ENCODE measurements at places on chromosomes 5 and 9. TPM values are rescaled to one million over a fixed set of nuclear protein-coding genes. Genes with fewer than 3 reads are reported as not detected.
A peak's percentile ranks its signal among the peaks of the same experiment; 100 is the strongest.

CKMT2 gene
- 86.2 TPM for total RNA-seq

NPDC1 gene
- 189 TPM for total RNA-seq

DNA sequence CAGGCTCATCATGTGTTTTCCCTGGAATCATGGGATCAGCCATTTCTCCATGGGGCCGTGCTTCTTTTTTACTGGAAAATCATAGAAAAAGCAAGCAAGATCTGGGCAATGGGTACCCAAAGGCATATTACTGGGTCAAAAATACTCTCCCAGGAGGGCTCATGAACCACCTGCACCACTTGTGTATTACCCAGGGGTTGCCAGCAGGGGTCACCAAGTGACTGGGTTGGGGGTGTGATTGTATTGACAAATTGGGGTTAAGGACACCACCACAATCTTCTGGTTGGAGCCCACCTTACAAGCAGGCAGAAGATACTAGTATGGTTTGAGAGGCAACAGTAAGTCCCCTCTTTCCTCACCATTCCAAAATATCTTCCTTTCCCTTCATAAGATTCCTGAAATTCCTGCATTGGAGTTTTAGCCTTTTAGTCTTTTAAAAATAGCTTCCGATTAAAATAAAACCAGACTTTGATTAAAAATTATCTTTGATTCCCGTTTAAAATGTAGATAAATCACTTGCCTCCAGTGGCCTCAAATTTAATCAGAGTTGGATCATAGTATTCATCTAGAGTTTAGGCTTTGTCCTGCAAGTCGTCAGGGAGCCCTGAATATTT, 603.3 kb downstream of the KIF4B start:
- no peaks in the 10 kb centered on the region for H3K4me1 ChIP-seq
- H3K36me3 ChIP-seq: no peaks in the 10 kb centered on the region
- no peaks in the 10 kb centered on the region for H3K27me3 ChIP-seq
- H3K27ac ChIP-seq: no peak overlapping the region

- H3K4me1 ChIP-seq: peaks cover 13% of the 10 kb centered on the region
- H3K27ac ChIP-seq: no peak overlapping the region
- H3K4me3 ChIP-seq: no peak overlapping the region
- H3K36me3 ChIP-seq: no peaks in the 10 kb centered on the region
- no peaks in the 10 kb centered on the region for H3K27me3 ChIP-seq
These were observed 56.9 kb downstream of the ACER2 start for GRCh38 chr9:19465586-19466279.

DNA sequence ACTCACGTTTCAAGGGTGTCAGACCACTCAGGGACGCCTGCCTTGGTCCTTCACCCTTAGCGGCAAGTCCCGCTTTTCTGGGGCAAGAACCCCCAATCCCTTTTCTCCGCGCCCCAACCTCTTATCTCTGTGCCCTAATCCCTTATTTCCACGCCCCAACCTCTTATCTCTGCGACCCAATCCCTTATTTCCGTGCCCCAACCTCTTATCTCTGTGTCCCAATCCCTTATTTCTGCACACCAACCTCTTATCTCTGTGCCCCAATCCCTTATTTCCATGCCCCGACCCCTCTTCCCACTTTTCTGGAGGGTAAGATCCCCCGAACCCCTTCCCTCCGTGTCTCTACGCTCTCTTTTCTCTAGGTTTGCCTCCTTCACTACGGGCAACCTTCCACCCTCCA, 139.4 kb downstream of the DAB2IP start:
- H3K27me3 ChIP-seq: no peaks in the 10 kb centered on the region
- peaks cover 7% of the 10 kb centered on the region for H3K36me3 ChIP-seq
- H3K27ac ChIP-seq: no peak overlapping the region
- H3K4me3 ChIP-seq: no peak overlapping the region

GRCh38 chr5:145243016-145243415, 592.1 kb downstream of the PRELID2 start:
- H3K36me3 ChIP-seq: no peaks in the 10 kb centered on the region
- H3K27me3 ChIP-seq: no peaks in the 10 kb centered on the region
- DNase-seq: no peak
- no peak overlapping the region for H3K4me3 ChIP-seq
- no peaks in the 10 kb centered on the region for H3K4me1 ChIP-seq

GRCh38 chr5:107724642-107725041, 53.9 kb upstream of the EFNA5 start:
- no peaks in the 10 kb centered on the region for H3K36me3 ChIP-seq
- no peak overlapping the region for H3K4me3 ChIP-seq
- no peaks in the 10 kb centered on the region for H3K4me1 ChIP-seq
- no peaks in the 10 kb centered on the region for H3K27me3 ChIP-seq
- no peak for DNase-seq

CATSPER3 gene
- not detected for total RNA-seq

DNA sequence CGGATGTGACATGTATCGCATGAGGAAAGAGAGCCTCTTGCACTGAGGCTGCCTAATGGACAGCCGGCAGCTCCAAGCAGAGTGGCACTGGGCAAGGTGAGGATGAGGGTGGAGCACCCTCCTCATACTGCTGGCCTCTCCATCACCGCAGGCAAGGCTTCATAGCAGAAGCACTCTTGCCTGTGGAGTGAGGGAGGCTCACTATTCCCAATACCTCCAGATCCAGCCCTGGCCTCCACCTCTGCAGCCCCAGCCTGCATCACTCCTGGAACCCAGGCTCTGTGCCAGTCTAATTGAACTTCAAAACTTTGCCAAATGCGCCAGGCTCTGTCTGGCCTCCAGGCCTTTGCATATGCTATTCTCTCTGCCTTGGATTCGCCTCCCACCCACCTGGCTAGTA, 29.7 kb upstream of the ARAP3 start:
- no peak for DNase-seq
- peaks cover 29% of the 10 kb centered on the region for H3K27me3 ChIP-seq
- H3K4me1 ChIP-seq: no peaks in the 10 kb centered on the region
- no peaks in the 10 kb centered on the region for H3K36me3 ChIP-seq

DNA sequence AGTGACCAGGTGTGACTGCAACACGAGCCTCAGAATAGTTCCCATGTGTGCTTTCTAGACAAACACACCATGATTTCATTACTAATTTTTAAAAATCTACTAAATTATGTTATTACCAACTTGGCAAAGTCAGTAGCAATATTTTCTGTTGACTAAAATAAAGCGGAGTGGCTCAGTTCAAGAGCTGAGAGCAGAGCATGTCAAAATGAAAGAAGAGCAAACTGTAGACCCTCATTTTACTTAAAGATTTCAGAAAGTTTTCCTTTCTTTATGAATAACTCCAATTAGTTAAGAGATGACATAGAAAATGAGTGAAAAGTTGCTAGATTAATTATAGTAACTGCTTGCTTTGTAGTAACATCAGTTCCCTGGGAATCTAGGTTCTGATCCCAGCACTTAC, 17.9 kb downstream of the OXCT1 start:
- H3K27me3 ChIP-seq: no peaks in the 10 kb centered on the region
- no peaks in the 10 kb centered on the region for H3K4me1 ChIP-seq
- H3K4me3 ChIP-seq: no peak overlapping the region
- H3K36me3 ChIP-seq: peaks cover 68% of the 10 kb centered on the region

MYMK gene
- total RNA-seq: not detected

GRCh38 chr5:79850941-79851340, 140.1 kb downstream of the MTX3 start:
- no peak for DNase-seq
- no peaks in the 10 kb centered on the region for H3K36me3 ChIP-seq
- H3K27ac ChIP-seq: no peak overlapping the region
- H3K27me3 ChIP-seq: peaks cover 4% of the 10 kb centered on the region
- no peak overlapping the region for H3K4me3 ChIP-seq

DNA sequence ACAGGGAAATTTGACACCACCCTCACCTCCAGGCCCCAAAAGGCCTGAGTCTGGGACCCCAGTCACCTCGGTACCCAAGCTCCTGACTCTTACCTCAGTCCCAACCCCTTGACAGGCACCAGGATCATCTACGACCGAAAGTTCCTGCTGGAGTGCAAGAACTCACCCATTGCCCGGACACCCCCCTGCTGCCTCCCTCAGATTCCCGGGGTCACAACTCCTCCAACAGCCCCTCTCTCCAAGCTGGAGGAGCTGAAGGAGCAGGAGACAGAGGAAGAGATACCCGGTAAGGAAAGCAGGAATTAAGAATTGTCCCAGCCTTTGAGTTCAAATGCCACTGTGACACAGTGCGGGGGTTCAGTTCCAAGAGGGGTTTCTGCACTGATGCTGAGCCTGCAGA, 1.3 kb downstream of the EIF4EBP3 start:
- no peaks in the 10 kb centered on the region for H3K27me3 ChIP-seq
- peak overlapping the region; percentile 100 for H3K27ac ChIP-seq
- H3K36me3 ChIP-seq: peaks cover 53% of the 10 kb centered on the region
- H3K4me1 ChIP-seq: peaks cover 47% of the 10 kb centered on the region
- H3K4me3 ChIP-seq: no peak overlapping the region
- no peak for DNase-seq

CSF2 gene
- total RNA-seq: not detected

INSL6 gene
- total RNA-seq: not detected

GRCh38 chr9:92971776-92972175, 24.5 kb downstream of the FGD3 start:
- H3K4me3 ChIP-seq: no peak overlapping the region
- peak overlapping the region; percentile 26 for H3K27ac ChIP-seq
- H3K27me3 ChIP-seq: no peaks in the 10 kb centered on the region
- no peak for DNase-seq
- no peaks in the 10 kb centered on the region for H3K36me3 ChIP-seq

PDCD1LG2 gene
- 2.3 TPM for total RNA-seq

GRCh38 chr5:67195406-67196275, 958 bp downstream of the CD180 start:
- H3K36me3 ChIP-seq: no peaks in the 10 kb centered on the region
- no peaks in the 10 kb centered on the region for H3K27me3 ChIP-seq
- no peak for DNase-seq
- H3K27ac ChIP-seq: no peak overlapping the region
- no peak overlapping the region for H3K4me3 ChIP-seq
